ENCODE measurements at places on chromosomes 5 and 9. TPM values are rescaled to one million over a fixed set of nuclear protein-coding genes. Genes with fewer than 3 reads are reported as not detected.

DNA sequence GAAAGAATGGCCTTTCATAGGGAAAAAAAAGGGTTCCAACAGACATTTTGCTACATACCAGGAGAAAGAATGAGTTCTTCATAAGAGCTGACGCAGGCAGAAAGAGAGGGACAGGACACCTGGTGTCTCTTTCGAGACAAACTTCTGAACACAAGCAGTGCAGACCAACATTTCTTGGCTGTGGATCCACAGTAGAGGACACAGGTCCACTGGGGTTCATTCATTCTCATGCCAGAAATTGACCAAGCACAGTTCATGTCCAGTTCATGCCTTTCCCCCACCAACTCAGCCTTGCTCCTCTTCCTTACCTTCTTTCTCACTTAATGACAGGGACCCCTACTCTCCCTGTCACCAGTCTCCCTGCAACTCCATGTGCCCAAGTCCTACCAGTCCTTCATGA lies 137.7 kb downstream of the WDR41 start:
- DNase-seq = no peak

GRCh38 chr9:126688617-126689016 lies 74.9 kb downstream of the LMX1B start:
- DNase-seq = no peak

DNA sequence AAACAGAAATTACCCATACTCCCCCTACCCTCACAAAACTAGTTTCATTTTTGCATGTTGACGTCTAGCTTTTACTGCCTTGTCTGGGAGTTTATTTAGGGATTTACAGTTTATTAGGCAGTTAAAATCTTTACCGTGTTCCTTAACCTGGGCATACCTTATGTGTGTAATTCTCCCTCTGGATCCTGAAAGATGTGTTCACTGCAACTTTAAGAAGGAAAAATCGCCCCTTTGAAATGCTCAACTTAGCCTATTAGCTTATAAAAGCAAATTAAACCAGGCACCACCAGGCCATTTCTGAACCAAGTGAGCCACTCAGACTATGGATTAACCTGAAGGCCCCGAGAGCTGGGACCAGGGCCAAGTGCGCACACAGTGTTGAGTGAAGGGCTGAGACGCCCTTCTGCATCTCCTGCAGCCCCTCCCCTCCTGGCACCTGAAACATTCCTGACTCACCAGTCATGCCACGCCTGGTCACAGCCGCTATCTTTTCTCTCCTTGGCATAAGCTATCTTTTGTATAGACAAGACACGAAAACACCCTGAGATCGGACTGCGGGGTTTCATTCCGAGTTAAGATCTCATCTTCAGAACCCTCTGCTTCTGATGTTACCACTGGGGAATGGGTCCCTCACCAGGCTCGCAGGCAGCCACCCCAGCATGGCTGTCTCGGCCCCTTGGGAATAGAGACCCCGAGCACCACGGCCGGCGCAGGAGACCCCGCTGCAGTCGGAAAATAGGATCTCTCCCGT lies 111.9 kb downstream of the ROR2 start:
- no peak for DNase-seq

- no peak for DNase-seq
Observed at GRCh38 chr9:112013266-112013665, 116.7 kb downstream of the UGCG start.

DNA sequence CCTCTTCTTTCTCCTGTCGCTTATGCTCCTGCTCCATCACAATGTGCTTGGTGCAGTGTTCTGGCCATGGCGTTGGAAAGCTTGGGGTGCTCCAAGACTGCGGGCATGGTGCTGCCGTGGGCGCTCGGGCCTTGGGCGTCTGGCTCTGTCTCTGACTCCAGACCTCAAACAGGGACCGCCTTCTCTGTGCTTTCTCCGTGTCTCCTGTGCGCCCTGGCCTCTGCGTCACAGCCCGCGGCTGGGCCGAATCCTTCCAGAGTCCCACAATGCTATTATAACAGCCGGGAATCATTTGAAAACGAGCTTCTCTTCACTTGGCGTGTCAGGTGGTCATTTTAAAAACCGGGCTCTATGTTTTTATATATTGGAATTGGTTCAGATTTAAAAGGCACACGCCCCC lies 32.4 kb upstream of the PUM3 start:
- DNase-seq = no peak

GRCh38 chr9:85178474-85178873 lies 508.9 kb downstream of the NTRK2 start:
- DNase-seq = no peak

DNA sequence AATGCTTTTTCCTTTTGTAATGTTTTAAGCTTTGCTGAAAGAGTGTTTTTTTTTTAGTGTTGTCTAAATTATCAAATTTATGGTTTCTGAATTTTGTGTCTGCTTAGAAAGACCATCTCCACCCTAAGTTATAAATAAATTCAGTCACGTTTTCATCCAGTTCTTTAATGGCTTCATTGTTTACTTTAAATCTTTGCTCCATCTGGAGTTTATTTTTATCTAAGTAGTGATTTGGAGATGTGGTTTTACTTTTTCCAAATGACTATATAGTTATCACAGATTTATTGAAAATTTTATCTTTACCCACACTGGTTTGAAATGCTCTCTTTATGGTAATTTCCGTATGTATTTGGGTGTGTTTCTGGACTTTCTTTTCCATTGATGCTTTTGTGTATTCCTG lies 577.2 kb upstream of the ZNF608 start:
- DNase-seq = no peak

DNA sequence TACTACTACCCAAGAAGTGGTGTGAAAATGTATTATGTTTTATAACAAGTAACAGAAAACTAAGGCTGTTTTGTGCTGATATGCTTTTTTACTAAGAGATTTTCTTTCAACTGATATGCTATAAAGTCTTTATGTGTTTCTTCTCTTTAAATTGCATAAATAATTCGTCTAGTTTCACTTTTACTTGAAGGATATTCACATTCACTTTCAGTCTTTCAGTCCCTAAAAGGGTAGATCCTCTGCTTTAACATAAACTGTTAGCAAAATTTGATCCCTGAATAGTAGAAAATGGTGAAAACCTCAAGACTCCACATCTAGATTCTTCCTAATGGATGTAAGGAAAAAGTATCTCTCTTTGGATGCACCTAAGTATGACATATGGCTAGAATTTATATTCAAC lies 69.0 kb upstream of the FST start:
- no peak for DNase-seq

- DNase-seq = no peak
Observed at GRCh38 chr9:96557921-96558320, 61.7 kb downstream of the CDC14B start.

DNA sequence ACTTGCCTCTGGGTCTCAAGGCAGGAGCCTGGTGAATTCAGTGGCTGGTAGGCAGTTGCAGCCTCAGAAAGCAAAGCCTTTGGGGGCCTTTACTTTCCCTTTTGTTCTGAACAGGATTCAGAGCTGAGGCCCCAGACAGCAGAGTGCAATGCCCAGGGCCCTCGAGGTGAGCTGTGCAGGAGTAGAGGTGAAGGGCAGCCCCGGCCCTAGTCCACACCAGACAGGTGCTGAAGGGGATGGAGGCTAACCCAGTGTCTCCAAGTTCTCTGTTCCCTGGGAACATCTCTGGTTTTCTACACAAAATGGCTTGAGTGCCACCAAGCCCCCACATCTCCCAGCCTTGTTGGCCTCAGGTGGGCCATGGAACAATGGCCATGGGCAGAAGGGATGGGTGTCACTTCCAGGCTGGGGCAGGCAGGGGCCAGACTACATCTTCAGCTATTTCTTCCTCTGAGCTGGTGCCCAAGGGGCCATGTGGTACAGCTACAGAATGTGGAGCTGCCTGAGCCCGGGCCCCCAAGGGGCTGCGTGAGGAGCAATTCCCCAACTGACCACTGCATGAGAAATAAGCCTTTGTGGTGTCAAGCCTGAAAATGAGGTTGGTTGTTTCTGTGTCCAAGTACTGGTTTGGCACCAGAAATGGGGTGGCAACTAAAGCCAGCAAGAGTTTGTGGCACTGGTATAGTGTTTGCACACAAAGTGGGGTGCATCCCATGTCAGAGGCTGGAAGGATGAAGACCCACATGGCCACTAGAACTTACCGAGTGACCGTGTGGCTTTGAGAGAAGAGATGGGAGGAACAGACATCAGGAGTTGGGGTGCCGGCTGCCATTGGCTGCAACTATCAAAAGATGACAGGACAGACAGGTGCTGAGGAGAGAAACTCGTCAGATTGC lies 57.8 kb downstream of the BARX1 start:
- no peak for DNase-seq

- DNase-seq = peak; percentile 87
Observed at GRCh38 chr9:70049672-70050271, 6.1 kb downstream of the MAMDC2 start.

DNA sequence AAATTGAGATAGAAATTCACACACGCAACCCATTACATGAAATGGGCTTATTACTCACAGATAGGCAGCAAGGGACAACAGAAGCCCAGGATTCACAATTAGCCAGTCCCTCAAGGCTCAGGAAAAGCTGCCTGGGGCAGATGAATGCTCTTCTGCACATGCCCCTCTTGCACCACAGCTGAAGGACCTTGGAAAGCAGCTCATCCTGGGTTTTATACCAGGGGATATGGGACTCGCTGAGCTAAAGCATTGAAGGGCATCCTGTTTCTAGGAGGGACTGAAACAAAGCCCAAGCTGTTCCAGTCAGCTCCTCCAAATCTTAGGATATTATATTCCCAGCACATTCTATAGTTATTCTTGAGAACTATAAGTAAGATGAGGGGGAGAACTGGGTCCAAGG lies 15.7 kb upstream of the TTC1 start:
- no peak for DNase-seq

GRCh38 chr5:99721506-99721905 lies 792.7 kb upstream of the CHD1 start:
- DNase-seq = no peak

DNA sequence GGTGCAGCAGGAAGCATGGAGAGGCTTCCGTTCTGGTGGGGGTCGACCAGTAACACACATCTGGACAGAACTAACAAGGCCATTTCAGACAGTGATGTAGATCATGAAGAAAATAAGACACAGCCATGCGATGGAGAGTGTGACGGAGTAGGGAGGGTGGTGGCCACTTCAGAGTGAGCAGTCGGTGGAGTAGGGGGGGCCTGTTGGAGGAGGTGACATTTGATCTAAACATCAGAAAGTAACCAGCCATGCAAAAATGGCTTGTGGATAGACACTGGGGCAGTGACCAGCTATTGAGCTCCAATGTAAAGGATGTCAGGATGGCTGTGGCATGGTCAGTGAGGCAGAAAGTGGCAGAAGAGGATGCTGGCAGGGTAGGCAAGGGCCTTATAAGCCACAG lies 65.9 kb downstream of the PPARGC1B start:
- DNase-seq = no peak

GRCh38 chr5:57783693-57784092 lies 301.1 kb upstream of the ACTBL2 start:
- DNase-seq = no peak

- no peak for DNase-seq
Observed at GRCh38 chr5:42767491-42768105, 11.0 kb downstream of the CCDC152 start.

GRCh38 chr5:926417-927171 lies 33.9 kb downstream of the TRIP13 start:
- DNase-seq = no peak

- no peak for DNase-seq
Observed at GRCh38 chr9:126886034-126886822, 25.8 kb downstream of the ZBTB34 start.

DNA sequence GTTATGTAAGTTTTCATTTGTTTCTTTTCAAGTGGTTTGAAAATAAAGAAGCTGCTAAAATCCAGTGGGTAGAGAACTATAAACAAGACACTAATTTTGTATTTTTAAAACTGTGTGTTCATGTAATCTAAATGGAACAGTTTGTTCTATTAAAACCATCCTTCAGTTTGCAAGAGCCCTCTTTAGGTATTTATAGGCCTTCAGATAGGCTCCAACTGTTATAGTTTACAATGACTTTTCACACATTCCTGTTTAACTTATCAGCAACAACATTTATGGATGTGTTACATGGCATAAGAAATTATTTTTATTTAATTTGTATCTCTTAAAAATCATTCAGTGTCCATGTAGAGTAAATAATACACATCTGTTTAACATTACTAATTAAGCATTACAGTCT lies 126.7 kb upstream of the SLCO6A1 start:
- DNase-seq = no peak

GRCh38 chr5:180594311-180595045 lies 3.2 kb upstream of the SCGB3A1 start:
- DNase-seq = no peak

GRCh38 chr9:87816036-87816435 lies 66.6 kb upstream of the SPATA31E1 start:
- DNase-seq = no peak

GRCh38 chr9:128340691-128341434 lies 536 bp downstream of the SLC27A4 start:
- DNase-seq = peak; percentile 75

DNA sequence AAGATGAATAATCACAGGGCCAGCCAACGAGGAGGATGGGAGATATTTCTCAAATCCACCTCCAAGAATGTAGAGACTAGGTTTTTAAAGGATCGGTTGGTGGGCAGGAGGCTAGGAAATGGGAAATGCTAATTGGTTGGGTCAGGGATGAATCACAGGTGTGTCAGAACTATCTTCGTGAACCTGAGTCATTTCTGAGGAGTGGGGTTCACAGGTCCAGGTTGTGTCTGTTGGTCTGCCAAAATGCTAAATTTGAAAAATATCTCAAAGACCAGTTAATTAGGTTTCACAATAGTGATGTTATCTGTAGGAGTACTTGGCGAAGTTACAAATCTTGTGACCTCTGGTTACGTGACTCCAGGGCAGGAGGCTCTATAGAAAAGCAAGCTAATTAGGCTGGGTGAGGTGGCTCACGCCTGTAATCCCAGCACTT lies 2.6 kb upstream of the PLAA start:
- no peak for DNase-seq

DNA sequence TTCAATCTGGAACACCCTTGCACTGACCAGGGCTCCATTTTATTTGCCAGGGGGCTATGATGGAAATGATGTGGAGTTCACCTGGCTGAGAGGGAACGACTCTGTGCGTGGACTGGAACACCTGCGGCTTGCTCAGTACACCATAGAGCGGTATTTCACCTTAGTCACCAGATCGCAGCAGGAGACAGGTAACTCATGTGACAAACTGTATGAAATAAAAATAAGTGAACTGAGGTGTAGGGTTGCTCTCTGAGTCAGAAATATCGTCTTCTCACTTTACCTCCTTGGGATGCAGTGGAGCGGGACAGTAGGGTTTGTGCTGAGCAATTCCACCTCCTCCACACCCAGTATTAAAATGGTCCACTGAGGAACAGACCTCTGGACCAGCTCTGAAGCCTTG lies 22.1 kb downstream of the GABRP start:
- no peak for DNase-seq

The QRFP gene
- total RNA-seq = not detected

The C5orf52 gene
- total RNA-seq = not detected

The MCCC2 gene
- 115 TPM for total RNA-seq

The RNF180 gene
- 11.0 TPM for total RNA-seq

The KCNMB1 gene
- 0.76 TPM for total RNA-seq

The MEF2C gene
- 46.7 TPM for total RNA-seq

The LCN9 gene
- total RNA-seq = not detected

The SUSD1 gene
- total RNA-seq = 8.1 TPM

The MYORG gene
- 9.0 TPM for total RNA-seq

The HCN1 gene
- total RNA-seq = not detected

The LURAP1L gene
- 1.9 TPM for total RNA-seq

The C1QTNF2 gene
- 1.5 TPM for total RNA-seq

The PNPLA7 gene
- 9.8 TPM for total RNA-seq

The GFRA3 gene
- 1.4 TPM for total RNA-seq

The ALDOB gene
- total RNA-seq = 0.43 TPM

The SNCAIP gene
- 1.7 TPM for total RNA-seq

The LCN1 gene
- total RNA-seq = not detected

The FOXD4L3 gene
- not detected for total RNA-seq

The FAM221B gene
- total RNA-seq = not detected
